ENCODE measurements at places on chromosomes 2 and 18. TPM values are rescaled to one million over a fixed set of nuclear protein-coding genes. Genes with fewer than 3 reads are reported as not detected.

CPSF3 gene
- 95.5 TPM for total RNA-seq

ME2 gene
- 46.4 TPM for total RNA-seq

CCT7 gene
- 529 TPM for total RNA-seq

KIAA1328 gene
- total RNA-seq = 5.8 TPM

TPRKB gene
- total RNA-seq = 44.7 TPM

- H3K27ac ChIP-seq = no peak overlapping the region
- H3K36me3 ChIP-seq = peaks cover 17% of the 10 kb centered on the region
- H3K4me1 ChIP-seq = no peaks in the 10 kb centered on the region
- no peaks in the 10 kb centered on the region for H3K27me3 ChIP-seq
- no peak for DNase-seq
Measured at GRCh38 chr2:231058761-231059550, 2.3 kb downstream of the PSMD1 start.

C2orf81 gene
- 2.4 TPM for total RNA-seq

CAVIN2 gene
- not detected for total RNA-seq

All from H9 (cell line).